ENCODE measurements at places on chromosomes 7 and 10.

DNA sequence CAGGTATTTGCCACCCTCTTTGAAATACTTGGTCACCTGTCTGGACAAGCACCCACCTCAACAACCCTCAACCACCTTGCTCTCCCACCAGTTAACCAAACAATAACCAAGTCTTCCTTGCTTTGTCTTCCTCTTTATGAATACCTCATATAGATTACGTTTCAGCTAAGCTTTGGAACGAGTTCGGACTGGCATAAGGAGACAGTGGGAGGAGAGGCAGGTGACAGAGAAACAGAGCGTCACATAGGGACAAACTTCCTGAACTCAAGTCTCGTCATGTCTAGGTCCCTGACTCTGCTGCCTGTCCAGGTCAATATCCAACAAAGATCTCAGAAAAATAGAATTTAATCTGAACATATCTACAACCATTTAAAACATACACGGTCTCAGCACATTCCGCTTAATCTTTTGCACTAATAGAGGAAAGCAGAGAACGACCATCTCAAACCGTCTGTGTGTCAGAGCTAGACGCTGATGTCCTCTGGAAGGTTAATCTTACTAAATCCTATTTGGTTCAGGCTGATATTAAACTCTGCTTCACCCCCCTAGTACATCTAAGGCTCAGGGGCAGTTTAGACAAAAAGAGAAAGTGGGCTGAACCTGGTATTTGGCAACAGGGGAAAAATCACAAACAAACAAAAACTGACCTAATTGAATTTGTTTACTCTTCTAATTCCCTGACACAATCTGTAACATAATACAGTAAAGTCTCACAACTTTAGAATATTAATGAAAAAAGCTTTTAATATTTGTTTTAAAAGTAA lies 26.4 kb upstream of the SVOPL start:
- DNase-seq, result no peak

GRCh38 chr10:6217611-6218010 lies 14.9 kb downstream of the PFKFB3 start:
- DNase-seq, result no peak

GRCh38 chr10:31803606-31804351 lies 124.9 kb downstream of the ARHGAP12 start:
- DNase-seq, result no peak

DNA sequence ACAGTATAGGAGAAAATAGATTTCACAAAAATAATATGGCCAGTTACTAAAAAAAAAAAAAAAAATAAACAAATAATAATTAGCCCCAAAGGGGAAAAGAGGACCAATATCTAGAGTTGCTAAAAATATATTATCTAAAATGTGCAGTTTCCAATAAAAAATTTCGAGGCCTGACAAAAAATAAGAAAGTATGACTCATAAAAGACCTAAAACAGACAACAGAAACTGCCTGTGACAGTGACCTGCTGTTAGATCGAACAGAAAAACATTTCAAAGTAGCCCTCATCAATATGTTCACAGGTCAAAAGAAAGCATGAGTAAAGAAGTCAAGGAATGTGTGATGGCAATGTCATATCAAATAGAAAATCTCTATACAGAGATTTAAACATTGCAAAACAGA lies 11.8 kb upstream of the TSPAN12 start:
- no peak for DNase-seq

DNA sequence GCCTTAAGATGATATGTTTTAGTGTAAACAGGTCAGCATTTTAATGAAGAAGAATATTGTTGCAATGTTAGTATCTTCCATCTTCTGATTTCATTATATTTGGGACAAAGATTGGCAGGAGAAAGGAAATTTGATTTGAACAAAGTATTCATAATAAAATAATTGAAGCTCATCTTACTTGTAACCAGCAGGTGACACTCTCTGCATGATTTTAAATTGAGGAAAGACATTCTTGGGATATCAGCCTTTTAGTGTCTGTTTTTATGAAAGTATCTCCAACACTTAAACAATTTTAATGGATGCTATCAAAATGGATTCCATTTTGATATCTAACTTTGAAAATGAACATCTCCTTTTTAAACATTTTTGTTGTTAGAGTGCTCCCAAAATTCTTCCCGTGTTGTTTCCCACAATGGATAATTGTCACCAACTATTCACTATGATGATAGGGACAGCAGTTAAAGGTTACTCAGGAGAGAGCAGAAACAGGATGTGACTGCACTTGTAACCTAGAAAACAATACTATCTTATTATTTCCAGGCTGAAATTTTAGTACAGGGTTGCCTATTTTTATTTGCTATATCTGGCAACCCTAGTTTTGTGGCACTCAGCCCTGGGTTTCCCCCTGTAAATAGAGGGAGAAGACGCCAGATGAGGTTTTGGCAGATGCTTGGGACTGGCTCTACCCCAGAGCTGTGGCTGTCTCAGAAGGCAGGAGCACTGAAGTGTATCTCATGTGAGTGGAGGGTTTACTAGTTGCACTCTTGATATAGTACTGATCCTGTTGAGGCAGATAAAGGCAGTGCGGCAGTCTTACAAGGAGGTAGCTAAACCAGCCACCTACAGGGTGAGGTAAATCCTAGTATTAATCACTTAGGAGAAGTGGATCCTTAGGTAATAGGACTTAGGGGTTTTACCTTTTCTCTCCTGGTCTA lies 31.0 kb upstream of the ABCB4 start:
- no peak for DNase-seq

GRCh38 chr7:45161138-45161537 lies 3.5 kb downstream of the RAMP3 start:
- DNase-seq, result no peak

DNA sequence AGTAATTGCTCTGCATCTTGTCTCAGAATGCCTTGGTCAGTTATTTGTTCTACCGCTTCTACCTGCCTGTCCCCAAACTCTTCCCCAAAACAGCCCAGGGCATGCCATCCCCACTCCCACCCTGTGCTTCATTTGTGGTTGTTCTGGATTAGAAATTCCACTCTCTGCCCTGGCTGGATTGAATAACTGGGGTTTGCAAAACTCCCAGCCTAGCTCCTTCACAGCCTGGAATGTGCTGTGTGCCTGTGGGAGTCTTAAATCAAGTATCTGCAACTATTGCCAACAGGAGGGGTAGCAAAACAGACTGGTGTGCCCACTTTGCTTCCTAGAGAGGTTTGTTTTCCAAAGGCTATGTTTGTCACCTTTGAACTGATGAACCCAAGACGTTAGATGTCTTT lies 24.2 kb downstream of the TSPAN15 start:
- no peak for DNase-seq

GRCh38 chr10:129969184-129969910 lies 5.3 kb upstream of the EBF3 start:
- no peak for DNase-seq

- DNase-seq, result no peak
These were observed 1039.7 kb downstream of the NRG3 start for GRCh38 chr10:82914655-82915136.

DNA sequence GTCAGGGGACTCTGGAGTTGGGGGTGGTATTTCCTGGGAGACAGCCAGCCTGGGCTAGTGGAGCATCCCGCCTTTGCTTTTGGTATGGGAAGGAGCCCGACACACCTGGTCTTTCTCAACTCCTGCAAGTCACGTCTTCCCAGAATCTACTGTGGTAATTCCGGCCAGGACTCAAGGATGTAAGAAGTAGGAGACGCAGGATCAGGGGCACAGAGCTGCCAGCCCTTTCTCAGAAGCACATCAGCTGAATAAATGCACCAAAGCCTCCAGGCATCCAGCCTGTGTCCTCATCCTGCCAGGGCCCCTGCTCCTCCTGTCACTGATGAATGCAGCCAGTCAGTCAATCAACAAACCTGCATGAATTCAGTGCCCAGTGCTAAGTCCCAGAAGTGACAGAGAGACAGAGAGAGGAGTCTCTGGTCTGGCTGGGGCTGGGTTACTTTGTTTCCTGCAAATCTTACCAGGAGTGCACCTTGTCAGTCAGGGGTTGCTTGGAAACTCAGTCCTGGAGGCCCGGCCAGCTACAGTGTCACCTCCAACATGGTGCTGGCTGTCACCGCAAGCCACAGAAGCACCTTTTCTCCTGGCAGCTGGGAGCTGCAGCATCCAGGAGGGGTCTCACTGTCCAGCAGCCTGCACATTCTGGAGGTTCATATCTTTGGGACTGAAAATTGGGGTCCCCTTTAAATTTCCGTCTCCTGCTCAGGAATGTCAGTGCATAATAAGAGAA lies 101.8 kb downstream of the PTPRE start:
- DNase-seq, result no peak

All from ecto neural progenitor cell (in vitro differentiated cells).